ENCODE measurements at places on chromosomes 16 and 17.

- DNase-seq, result no peak
Observed at GRCh38 chr16:60608971-60609370, 1427.3 kb downstream of the CDH8 start.

DNA sequence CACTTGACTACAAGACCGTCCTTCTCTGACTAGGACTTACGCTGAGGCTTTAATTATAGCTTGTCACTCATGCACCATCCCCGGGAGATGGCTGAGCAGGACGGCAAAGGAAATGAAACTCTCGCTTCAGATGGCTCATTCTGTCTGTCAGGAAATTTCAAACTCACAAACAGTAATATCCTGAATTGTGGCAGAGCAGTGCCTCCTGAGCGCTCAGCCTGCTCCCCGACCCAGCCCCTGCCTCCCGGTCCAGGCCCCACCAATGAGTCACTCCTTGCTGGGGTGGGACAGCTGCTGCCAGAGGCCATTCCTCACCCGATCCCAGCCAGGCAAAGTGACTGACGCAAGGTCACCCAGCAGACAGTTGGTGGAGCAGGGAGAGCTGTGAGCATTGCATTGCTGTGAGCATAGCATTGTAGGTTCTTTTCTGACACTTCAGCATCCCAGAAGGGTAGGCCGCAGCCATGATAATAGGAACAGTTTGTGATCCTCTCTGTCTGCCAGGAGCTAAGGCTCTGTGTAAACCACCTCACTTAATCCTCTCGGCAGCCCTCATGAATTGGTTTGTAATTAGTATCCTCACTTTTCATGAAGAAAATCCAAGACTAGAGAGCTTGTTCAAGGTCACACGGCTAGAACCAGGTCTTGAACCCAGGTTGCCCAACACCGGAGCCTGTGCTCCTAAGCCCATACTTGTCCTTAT is 20.9 kb downstream of the CCDC182 start:
- DNase-seq, result no peak

DNA sequence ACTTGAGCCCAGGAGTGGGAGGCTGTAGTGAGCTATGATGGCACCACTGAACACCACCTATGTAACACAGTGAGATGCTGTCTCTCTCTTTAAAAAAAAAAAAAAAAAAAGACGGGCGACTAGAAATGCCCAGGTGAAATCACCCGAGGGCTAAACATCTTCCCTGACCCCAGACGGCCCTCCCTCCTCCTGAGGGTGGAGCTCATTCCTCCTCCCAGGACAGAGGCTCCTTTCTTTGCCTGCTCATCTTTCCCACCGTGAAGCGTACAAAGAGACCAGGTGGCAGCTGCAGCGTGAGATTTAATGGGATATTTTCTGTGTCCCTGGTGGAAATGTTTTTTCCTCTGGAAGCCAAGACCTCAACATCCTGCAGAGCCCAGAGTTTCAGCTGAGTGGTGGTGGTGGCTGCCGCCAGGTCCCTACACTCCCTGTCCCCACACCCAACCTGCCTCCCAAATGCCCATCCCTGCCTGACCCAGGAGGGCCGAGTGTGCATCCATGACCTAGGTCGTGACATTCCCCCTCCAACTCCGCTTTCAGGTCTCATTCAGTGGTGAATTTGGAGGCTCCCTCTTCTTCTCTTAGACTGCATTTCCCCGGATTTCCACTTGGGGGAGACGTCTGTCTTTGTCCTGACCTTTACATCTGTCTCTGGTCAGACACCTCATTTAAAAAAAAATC is 14.4 kb upstream of the GPRC5B start:
- no peak for DNase-seq

GRCh38 chr16:86421995-86422394 is 88.3 kb upstream of the FOXF1 start:
- no peak for DNase-seq

DNA sequence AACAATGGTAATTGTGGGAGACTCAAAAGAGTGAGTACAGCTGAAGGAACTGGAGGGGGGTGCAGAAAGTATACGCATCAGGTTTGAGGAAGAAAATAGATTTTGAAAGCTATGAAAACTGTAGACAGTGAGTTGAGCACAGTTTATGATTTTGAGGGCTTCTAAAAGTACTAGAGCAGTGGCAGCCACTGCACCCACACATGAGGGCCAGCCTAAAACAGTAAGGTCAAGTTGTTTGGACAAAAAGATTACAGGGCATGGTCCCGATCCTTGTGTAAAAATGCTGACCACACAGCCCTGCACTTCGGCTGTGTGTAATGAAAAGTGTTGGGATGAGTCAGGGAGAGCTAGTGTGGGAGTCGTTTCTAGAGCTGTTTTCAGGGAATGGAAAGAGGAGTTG is 2282.1 kb downstream of the TP53TG3F start:
- no peak for DNase-seq

DNA sequence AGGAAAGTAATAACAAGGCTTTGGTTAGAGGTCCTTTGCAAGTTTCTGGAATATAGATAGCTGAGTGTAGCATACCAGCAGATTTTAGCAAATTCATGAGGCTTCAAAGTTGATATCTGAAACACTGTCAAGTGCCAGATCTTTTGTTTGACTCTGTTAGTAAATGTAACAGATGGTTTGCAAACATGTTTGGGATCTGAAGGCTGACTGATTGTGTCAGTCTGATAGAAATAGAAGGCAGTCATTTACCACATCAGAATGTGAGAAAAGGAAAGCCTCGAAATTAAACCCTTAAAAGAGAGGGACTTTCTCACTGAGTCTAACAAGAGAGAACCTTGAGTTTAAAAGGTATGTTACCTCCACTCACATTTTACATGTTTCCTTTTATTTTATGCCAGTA is 371.5 kb downstream of the KIF2B start:
- DNase-seq, result no peak

GRCh38 chr16:13315642-13316427 is 414.4 kb downstream of the SHISA9 start:
- DNase-seq, result no peak

- DNase-seq, result no peak
Observed at GRCh38 chr16:70579648-70580630, 56.3 kb downstream of the SF3B3 start.

- DNase-seq, result no peak
Observed at GRCh38 chr16:24810951-24811843, 34.6 kb upstream of the SLC5A11 start.

DNA sequence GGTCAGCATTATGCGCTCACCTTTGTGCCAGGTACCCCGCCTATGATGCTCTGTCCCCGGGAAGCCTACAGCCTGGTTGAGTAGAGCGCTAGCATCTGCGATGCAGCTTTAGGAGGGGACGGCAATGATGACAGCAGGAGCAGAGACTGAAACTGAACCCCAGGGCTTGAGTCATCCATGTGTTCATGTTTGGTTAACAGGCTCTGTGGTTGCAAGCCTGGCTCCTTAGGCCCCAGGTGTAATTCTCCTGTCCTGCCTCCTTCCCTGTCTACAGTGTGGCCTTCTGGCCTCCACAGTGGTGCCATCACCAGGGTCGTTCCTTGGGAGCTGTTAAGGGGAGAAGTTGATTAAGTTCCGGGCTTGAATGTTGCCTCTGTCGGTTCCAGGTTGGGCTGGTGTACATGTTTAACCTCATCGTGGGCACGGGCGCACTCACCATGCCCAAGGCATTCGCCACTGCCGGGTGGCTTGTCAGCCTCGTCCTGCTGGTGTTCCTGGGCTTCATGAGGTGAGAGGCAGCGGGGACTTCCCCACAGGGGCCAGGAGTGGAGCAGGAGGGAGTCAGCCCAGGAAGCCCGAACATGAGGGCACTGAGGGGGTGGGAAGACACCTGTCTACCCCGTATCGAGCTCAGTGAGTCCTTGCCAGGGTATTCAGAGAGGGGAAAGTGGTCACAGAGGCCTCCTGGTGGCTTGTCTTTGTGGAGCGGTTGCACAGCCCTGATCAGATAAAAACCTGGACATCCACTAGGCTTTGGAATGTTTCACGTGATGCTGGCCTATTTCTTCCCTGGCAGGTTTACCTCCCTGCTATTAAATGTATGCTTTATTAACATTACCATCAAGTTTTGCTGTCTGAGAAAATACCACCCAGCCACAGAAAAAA is 9.2 kb upstream of the NAT9 start:
- DNase-seq, result no peak

DNA sequence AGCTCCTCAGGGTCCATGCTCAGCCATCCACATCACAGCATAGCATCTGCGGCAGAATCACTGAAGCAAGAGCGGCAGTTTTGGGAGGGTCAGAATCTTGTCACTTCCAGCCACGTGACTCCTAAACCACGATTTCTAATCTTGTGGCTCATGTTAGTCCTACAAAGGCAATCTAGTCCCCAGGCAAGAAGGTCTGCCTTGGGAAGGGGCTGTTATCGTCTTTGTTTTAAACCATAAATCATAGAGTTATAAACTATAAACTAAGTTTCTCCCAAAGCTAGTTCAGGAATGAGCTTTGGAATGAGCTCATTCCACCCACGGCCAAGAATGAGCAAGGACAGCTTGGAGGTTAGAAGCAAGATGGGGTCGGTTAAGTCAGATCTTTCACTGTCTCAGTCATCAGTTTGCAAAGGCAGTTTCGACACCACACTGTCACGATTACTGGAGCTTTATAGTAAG is 20.8 kb upstream of the DNAH17 start:
- DNase-seq, result no peak

GRCh38 chr17:30323895-30324319 is 9.9 kb downstream of the TMIGD1 start:
- no peak for DNase-seq

DNA sequence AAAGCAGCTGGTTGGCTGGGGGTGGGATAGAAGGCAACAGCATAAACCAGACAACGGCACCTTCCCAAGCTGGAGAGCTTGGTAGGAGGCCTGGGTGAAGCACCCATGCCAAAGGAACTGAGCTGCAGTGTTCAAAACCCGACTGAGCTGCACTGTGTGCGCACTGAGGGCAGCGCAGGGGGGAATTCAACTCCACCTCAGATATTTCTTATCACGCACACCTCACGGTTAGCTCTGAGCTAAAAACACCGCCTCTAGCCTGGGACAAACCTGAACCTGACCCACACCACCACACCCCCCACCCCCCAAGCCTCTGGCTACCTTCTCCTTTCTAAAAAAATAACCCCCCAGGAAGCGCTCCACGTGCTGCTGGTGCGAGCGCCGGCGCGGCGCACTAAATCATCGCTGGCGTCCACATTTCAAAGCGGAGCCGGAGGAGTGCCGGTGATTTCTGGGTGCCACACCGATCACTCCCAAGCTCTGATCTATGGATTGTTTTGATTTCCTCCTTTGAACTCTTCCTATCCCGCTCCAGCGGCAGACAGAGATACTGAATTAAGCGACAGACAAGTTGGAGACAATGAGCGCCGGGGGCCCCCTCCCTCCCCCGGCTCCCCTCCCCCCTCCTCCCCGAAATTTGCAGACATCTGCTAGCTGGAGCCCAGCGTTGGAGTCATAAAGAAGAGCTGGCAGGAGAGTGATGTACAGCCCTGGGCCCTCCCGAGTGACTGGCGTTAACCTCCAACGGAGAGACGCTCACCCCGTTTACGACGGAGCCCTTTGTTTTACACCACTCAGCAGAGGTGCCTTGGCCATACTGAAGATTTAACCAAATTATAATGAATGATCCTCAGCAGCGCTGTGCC is 85.0 kb downstream of the NOG start:
- no peak for DNase-seq

- DNase-seq, result no peak
Observed at GRCh38 chr17:38330941-38331411, 12.8 kb downstream of the GPR179 start.

DNA sequence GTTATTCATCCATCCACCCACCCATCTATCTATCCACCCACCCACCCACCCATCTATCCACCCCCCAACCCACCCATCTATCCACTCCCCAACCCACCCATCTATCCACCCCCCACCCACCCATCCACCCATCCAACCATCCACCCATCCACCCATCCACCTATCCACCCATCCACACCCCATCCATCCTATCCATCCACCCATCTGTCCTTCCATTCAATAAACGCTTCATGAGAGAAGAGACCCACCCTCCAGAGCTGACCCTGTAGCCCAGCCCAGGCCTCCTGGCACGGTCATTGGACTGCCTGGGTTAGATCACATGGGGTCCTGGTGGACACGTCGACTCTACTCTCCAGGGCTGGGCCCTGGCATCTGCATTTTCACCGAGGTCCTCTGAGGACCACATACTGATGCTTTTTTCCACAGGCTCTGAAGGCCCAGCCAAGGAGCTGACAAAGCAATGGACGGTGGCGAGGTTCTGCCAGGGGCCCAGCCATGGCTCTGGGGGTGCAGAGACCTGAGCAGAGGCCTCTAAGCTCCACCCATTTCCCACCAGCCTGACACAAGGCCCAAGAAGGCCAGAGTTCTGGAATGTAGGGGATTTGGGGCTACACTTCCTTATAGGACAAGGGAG is 41.3 kb upstream of the SLC38A10 start:
- no peak for DNase-seq

DNA sequence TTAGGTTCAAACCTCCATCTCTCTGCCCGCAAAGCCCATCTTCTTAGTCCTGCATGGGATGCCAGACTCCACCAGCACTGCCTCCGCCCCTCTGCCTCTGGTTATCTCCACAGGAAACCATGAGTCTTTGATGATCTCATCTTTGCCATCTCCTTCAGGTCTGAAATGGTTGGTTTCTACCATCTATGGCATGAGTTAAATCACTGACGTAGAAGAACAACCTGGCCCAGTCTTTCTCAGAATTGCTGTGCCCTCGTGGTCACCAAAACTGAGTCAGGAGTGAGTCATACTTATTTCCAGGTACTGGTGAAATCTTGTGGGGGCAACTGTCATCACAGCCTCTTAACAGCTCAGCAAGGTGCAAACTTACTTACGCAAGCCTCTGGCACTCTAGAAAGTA is 468.7 kb upstream of the C16orf82 start:
- no peak for DNase-seq

GRCh38 chr17:60390186-60390585 is 1.7 kb downstream of the USP32 start:
- no peak for DNase-seq

DNA sequence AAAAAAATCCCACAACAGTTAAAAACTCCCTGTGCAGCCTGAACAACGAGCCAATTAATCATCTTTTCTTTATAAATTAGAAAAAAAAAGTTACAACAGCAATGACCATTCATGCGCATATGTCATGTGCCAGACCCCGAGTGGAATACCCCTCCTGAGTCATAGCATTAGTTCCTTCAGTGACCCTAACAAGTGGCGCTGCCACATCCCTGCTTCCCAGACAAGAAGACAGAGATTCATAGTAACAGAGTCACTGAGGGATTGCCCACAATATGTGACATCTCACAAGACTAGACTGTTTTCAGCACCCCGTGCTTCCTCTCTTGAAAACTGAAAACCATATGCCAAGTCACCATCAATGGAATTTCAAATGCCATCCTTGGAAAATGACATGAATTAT is 7.9 kb downstream of the UMOD start:
- no peak for DNase-seq

GRCh38 chr16:47949276-47949675 is 206.5 kb downstream of the ABCC12 start:
- no peak for DNase-seq

- no peak for DNase-seq
Observed at GRCh38 chr17:75625813-75626486, 7.3 kb upstream of the SMIM5 start.

GRCh38 chr17:73878923-73879322 is 234.7 kb upstream of the SDK2 start:
- DNase-seq, result no peak

Measured in SK-N-MC (cell line).